WERI-Rb-1 (cell line): ENCODE measurements at places on chromosomes 13 and 19.

GRCh38 chr19:2747349-2747748 lies 7.5 kb upstream of the SLC39A3 start:
- DNase-seq, result no peak

DNA sequence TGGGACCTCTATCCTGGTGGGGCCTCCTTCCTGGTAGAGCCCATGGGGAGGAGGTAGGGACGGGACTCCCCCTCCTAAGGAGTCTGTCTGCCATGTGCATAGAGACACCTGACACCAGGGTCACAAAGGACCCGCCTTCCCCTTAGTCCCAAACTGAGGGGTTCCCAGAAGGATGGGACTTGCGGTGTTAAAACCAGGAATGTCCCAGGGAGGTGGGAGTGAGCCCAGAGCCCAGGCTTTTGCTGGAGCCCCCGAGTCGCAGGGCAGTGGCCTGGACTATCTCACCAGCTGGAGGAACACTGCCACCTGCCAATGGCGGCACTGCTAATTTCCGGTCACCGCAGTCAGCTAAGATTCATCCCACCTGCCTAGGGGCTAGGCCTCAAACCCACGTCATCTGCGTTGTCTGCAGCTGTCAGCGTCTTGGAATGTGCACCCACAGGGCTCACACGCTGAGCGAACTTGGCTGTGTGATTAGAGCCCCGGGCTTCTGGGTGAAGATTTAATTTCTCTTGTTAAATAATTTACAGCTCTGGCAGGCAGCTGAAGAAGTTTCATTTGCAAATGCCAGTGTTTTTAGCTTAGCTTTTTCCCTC lies 31.9 kb upstream of the ATP11A start:
- DNase-seq, result no peak

DNA sequence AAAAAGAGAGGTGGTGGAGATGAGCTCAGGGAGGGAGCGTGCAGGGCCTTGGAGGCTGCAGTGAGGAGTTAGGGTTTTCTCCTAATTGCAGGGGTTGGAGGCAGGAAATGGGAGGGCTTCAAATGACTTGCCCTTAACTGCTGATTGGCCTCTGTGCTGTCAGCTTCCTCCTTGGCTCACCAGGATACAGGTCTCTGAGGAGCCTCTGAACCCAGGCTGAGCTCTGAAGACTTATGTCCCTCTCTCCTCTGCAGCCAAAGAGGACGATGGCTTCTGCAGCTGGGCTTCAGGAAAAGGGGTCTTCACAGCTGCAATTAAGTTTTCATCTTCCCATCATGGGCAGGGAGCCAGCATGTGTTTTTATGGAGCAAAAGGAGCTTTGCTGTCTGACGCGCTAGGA lies 6.7 kb upstream of the RANBP3 start:
- DNase-seq, result no peak

GRCh38 chr13:69331245-69331644 lies 776.4 kb upstream of the ATXN8OS start:
- no peak for DNase-seq

- peak; percentile 54 for DNase-seq
These were observed 1.7 kb downstream of the TGFBR3L start for GRCh38 chr19:7916103-7916954.

- DNase-seq, result peak; percentile 98
These were observed at the start of gene ZNF766 for GRCh38 chr19:52269338-52270261. ZNF766 (plus strand) TSS chr19:52269587; CDS start chr19:52269614, 27 bp downstream.

GRCh38 chr13:101706651-101707050 lies 254.2 kb downstream of the ITGBL1 start:
- no peak for DNase-seq

DNA sequence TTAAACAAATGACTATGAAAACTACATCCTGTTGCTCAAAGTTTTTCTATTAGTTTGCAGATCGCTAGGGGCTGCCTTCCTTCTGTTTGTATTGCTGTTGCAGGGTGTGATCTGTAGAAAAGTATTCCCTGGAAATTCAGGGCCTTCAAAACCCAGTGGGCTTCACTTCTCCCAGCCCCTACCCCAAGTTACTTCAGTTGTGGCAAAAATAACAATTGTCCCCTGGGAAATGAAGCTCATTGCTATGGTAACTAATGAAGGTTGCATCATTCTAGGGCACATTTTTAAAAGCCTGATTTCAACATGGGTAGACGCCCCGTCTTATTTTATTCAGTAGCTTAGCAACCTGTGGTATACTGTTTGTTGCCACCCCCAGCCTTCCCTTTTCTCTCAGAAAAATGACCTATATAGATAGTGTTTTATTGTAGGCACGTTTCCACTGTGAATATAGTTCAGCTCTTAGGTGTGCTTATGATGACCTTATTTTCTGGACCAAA lies 60.9 kb downstream of the WDFY2 start:
- no peak for DNase-seq

DNA sequence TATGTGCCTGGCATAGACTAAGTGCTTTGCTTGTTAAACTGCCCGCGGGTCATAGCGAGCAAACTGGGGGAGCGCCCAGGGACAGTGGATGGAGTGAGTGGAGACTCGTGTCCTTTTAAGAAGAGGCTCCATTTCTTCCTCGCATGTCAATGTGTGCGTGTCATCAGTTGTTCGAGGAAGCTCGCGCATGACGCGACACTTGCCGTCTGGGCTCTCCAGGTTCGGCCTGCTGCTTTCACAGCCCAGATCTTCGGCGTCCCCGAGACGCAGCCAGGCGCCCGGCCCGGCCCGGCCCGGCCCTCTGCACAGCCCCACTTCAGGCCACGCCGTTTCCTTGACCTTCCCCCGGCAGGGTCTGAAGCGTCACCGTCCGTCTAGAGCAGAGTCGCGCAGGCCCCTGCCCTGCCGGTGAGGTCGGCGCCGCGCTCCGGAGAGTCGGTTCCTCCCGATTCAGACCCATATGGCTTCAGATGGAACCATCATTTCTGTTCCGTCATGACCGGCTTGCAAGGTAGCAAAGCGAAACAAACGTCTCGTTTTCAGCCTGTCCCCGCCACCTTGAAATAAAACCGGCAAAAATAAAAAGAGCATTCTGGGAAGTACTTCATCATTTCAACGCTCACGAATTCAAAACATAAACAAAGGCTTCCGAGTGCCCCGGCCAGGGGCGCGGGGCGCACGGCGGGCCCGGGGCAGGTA lies 599 bp upstream of the ARHGEF7 start:
- no peak for DNase-seq

DNA sequence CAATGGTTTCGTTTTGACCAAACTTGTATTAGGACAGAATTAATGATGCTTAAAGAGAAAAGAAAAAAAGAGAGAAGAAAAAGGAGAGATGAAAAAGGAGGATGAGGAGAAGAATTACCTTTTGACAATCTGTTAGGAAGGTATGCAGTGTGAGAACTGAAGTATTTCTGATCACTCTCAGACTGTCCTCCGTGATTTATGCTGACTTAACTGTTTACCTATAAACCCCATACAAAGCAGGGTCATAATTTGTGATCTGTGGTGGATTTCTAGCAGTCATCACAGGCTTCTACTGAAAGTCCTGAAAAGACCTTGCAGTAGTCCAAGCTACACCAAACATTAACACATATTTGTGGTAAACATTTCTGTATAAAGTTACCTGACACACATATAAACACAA lies 93.9 kb downstream of the PCDH17 start:
- no peak for DNase-seq

- no peak for DNase-seq
These were observed 2.9 kb downstream of the DAZAP1 start for GRCh38 chr19:1410136-1410786.

DNA sequence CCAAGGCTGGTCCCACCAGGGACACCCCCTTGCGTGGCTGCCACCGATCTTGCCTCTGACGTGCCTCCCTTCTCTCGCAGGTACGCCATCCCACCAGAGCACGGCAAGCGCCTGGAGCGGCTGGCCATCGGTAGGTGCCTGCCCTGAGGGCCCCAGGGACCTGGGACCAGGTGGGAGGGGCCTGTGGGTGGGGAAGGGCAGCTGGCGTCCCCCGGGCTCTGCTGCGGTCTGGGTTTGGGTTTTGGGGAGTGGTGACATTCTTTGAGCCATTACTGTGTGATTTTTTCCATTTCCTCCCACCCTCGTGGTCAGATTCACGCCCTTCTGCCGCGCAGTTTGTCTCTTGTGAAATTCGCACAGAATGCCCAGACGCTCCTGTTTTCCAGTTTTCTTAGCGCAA lies 102.0 kb downstream of the KDM4B start:
- DNase-seq, result no peak

- peak; percentile 80 for DNase-seq
These were observed 8.6 kb downstream of the ISOC2 start for GRCh38 chr19:55452749-55453346.

- no peak for DNase-seq
These were observed 394.9 kb downstream of the DLEU7 start for GRCh38 chr13:50448535-50448998.

DNA sequence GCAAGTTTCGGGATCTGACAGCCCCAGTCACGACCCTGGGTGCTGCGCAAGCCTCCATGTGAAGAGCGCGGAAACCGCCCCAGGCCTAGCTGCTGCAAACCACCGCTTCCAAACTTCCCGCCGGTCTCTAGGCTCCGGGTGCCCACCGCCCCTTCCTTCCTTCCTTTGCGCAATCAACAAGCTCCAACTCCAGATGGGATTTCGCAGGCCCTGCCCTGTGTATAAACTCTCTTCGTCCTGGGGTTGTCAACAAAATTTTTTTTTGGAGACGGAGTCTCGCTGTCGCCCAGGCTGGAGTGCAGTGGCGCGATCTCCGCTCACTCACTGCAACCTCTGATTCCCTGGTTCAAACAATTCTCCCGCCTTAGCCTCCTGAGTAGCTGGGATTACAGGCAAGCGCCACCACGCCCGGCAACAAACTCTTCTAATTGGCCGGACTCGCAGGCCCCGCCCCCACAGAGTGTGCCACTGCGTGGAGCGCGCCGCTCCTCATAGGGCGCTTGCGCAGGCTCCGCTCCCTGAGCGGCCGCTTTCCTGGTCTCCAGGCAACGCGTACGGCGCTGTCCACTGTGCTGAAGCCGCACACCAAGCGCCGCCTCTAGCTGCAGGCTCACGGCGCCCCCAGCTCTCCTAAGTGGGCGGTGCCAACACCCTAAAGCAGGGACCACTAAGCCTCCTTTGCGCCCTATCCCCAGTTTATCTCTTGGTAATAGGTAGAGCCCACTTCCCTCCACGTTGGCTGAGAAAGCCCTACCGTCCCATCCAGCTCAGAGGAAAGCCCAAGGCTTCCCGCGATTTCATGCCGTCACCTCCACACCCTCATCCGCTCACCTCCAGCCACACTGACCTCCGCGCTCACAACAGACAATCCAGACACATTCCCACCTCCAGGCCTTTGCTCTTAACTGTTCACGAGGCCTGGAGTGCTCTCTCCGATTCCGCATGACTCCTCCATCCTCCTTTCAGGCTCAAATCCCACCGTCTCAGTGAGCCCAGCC lies 5.5 kb upstream of the QTRT1 start:
- peak; percentile 97 for DNase-seq

DNA sequence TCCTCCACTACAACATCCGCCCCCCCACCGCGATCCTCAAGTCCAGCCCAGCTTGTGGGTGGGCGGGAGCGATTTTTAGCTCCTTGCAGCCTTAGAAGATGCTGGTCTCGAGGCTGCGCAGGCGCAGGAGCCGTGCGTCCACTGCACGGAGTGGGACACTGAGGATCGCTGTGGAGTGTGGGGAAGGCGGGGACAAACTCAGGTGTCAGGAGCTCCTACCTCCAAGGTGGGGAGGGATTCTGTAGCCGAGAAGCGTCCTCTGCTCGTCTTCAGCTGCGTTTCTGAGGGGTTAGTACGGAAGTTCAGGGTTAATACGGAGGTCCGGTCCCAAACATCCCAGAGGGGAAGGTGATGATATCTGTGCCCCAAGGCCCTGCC lies at the start of gene RTBDN:
TSS of gene RTBDN (minus strand) at position 14 of the 378 bp plus-strand sequence. CDS start 4,600 bp downstream, outside the sequence.
- DNase-seq, result peak; percentile 63

DNA sequence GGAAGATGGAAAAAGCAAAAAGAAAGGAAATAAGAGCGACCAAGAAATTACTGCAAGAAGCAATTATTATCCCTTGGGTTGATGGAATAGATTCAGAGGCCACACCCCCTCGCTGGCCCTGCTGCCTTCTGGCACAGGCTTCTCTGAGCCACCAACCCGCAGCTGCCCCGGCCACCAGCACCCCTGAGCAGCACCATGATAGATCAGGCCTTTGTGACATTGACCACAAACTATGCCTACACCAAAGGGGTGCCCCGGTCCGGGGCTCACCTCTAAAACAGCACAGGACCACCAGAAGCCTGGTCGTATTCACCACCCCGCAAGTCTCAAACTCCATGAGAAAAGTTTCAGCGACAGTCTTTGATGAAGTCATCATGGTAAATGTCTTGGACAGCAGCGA lies 1059.3 kb downstream of the SLITRK1 start:
- DNase-seq, result no peak

DNA sequence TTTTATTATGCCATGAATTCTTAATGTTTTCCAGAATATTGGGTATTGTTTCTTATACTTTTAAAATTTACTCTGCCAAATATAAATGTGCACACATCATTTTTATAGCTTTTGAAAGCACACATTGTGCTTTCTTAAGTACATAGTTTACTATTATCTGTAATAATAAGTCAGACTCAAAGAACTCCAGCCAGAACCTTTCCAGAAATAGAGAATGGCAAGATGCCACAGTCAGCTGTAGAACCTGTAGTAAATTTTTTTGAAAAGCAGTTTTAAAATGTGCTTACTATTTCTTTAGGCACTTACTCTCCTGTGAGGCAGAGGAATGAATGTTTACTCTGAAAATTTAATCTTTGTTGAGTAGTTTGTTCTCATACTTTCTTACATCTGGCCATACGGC lies 1287.1 kb downstream of the PCDH9 start:
- DNase-seq, result no peak

GRCh38 chr19:47095476-47096099 lies 18.0 kb downstream of the ZC3H4 start:
- no peak for DNase-seq

DNA sequence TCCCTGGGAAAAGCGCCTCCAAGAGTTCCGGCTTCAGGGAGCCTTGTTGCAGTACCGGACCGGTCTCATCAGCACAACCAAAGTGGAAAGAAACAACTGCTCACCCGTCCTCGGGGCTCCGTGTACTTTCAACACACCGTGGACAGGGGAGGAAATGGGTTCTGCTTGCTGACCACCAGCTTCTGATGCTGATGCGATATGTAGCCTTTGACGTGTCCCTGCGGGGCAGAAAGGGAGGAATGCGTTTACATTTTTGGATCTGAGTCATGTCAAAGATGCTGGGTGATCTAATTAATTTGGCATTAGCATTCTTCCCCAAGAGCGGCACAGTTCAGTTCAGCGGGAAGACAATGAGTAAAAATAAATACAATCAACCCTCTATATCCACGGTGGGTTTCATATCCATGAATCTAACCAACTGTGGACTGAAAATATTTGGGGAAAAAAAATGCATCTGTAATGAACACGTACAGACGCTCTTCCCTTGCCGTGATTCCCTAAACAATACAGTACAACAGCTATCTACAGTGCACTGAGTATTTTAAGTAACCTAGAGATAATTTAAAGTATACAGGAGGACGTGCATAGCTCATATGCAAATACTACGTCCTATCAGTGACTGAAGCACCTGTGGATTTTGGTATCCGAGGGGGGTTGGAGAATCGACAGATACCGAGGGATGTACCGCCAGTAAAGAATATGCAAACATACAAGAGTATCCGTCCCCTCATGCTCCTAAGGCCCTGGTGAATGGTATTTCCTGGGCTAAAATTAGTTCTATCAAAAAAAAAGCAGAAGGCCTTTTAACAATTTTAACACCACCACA lies 19.8 kb downstream of the PROZ start:
- no peak for DNase-seq

GRCh38 chr19:54145541-54146158 lies 8.1 kb downstream of the CNOT3 start:
- no peak for DNase-seq

- DNase-seq, result no peak
These were observed 49.0 kb downstream of the ZAR1L start for GRCh38 chr13:32266130-32266529.

- DNase-seq, result no peak
These were observed 2312.6 kb downstream of the PCDH9 start for GRCh38 chr13:64917566-64917965.

- no peak for DNase-seq
These were observed 1.2 kb upstream of the ZNF574 start for GRCh38 chr19:42074513-42075363.
